Stimulated activated CD4-positive, alpha-beta T cell treated with anti-CD3 and anti-CD28 coated beads, TNF-alpha, amount 100 ng/mL, for 48 hours (primary cell): ENCODE measurements at places on chromosomes 2 and 18.

DNA sequence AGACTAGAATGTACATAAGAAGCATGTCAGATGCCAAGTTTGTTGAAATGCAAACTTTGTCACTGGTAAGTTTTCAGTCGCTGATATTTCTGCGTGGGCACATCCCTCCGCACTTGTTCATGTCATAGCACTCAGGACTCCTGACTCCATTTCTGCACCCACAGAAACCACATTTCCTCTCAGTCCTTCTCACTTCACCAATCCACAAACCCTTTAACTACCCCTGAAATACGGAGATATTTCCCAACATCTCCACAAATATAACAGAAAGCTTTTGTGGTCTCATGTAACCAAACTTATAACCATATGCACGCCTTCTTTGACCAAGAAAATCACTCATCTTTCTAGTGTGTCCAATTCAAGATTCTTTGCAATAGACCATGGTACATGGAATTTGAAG, 276.9 kb upstream of the ERBB4 start:
- DNase-seq: no peak

DNA sequence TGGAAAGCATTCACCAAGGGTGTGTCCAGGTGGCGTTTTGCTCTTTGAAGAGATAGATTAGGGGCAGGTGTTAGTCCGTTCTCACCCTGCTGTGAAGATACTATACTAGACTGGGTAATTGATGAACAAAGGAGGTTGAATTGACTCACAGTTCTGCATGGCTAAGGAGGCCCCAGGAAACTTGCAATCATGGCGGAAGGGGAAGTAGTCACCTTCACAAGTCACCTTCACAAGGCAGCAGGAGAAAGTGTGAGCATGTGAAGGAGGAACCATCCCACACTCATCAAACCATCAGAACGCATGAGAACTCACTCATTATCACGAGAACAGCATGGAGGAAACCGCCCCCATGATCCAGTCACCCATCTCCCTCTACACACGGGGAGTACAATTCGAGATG, 135.7 kb upstream of the NFATC1 start:
- no peak for DNase-seq

- DNase-seq: no peak
Observed at GRCh38 chr18:25464227-25464626, 112.3 kb upstream of the ZNF521 start.

- DNase-seq: no peak
Observed at GRCh38 chr18:13321923-13322322, 103.4 kb downstream of the LDLRAD4 start.
